B cell (primary cell): ENCODE measurements at places on chromosomes 12 and 14. TPM values are rescaled to one million over a fixed set of nuclear protein-coding genes. Genes with fewer than 3 reads are reported as not detected.

Gene CPNE8
- polyA plus RNA-seq, result 1.5 and 1.7 TPM in 2 replicates

Gene GOLT1B
- 8.2 and 14.8 TPM in 2 replicates for polyA plus RNA-seq

Gene SLCO1B1
- polyA plus RNA-seq, result not detected in 2 replicates

Gene CLEC4D
- polyA plus RNA-seq, result not detected in 2 replicates

DNA sequence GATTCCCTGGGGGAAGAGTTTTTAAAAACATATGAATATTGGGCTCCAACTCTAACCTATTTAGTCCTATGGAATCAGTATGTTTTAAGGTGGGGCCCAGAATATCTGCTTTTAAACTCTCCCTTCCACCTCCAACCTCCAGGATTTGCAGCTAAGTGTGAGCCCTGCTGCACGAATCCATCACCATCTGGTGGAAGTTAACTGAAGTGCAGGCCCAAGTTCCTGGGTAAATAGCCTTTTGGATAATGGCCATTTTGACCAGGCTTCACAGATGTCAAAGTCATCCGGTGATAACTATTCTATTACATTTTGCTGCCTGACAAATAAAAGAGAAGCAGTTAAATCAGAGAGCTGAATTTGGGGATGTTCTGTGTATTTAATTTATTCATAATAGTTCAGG is 58.1 kb upstream of the RMST start:
- H3K36me3 ChIP-seq, result no peaks in the 10 kb centered on the region
- no peaks in the 10 kb centered on the region for H3K4me1 ChIP-seq
- H3K27me3 ChIP-seq, result no peaks in the 10 kb centered on the region
- no peak overlapping the region for H3K27ac ChIP-seq
- no peak overlapping the region for H3K4me3 ChIP-seq
- peak; percentile 44 for DNase-seq

- H3K27ac ChIP-seq, result no peak overlapping the region
- no peaks in the 10 kb centered on the region for H3K36me3 ChIP-seq
- no peak for DNase-seq
- H3K4me3 ChIP-seq, result no peak overlapping the region
- peaks cover 60% of the 10 kb centered on the region for H3K27me3 ChIP-seq
Measured at GRCh38 chr14:36510874-36511273, 9.2 kb downstream of the NKX2-1 start.

- peaks cover 12% of the 10 kb centered on the region for H3K27me3 ChIP-seq
- no peak overlapping the region for H3K27ac ChIP-seq
- H3K4me3 ChIP-seq, result no peak overlapping the region
- no peak for DNase-seq
Measured at GRCh38 chr12:113514602-113515001, 42.9 kb upstream of the LHX5 start.
